ENCODE measurements at places on chromosomes 5 and 9. TPM values are rescaled to one million over a fixed set of nuclear protein-coding genes. Genes with fewer than 3 reads are reported as not detected.

The ZNF462 gene
- total RNA-seq: 7.1 TPM

The SLC36A2 gene
- not detected for total RNA-seq

The CDC42SE2 gene
- 40.5 TPM for total RNA-seq

The SEMA6A gene
- 2.2 TPM for total RNA-seq

The SOX30 gene
- not detected for total RNA-seq

The KCNV2 gene
- total RNA-seq: not detected

The TCF7 gene
- total RNA-seq: 2.5 TPM

The RGMB gene
- total RNA-seq: 1.7 TPM

The SPINK13 gene
- 0.14 TPM for total RNA-seq

The FAM221B gene
- total RNA-seq: not detected

The ADRA1B gene
- 28.4 TPM for total RNA-seq

The DCAF12 gene
- total RNA-seq: 21.5 TPM

The C5orf34 gene
- total RNA-seq: 12.3 TPM

The CDX1 gene
- total RNA-seq: not detected

The GKAP1 gene
- 0.14 TPM for total RNA-seq

Data from Caki2 (cell line).